ENCODE measurements at places on chromosomes 11 and 22.

- DNase-seq = no peak
Observed at GRCh38 chr11:131980888-131981668, 610.7 kb downstream of the NTM start.

DNA sequence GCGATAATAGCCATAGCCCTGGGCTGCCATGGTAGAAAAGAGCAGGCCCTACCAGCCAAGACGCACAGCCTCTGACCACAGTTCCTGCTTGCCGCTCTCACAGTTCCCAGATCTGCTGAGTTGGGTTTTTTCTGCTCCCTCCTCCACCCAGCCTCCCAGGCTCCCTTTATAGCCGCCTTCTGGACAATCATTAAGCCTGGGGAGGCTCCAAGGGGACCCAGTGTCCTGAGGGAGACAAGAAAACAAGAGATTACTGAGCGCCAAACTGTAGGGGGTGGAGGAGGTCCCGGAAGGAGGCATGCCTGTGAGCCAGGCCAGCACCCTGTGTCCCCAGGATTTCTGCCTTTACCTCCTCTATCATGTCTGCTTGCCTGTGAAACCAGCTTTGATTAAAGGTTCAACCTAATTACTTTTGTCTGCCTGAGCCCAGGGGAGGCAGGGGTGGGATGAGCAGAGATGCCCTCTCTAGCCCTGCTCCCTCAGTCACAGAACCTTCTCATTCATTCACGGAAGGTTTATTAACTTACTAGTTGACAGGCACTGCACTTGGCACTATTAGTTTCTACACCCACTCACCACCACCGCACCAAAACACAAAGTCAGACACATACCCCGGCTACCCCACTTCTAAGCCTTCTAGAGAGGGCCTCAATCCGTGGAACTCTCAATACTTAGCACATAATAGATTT, 1.2 kb downstream of the SLC37A4 start:
- no peak for DNase-seq

DNA sequence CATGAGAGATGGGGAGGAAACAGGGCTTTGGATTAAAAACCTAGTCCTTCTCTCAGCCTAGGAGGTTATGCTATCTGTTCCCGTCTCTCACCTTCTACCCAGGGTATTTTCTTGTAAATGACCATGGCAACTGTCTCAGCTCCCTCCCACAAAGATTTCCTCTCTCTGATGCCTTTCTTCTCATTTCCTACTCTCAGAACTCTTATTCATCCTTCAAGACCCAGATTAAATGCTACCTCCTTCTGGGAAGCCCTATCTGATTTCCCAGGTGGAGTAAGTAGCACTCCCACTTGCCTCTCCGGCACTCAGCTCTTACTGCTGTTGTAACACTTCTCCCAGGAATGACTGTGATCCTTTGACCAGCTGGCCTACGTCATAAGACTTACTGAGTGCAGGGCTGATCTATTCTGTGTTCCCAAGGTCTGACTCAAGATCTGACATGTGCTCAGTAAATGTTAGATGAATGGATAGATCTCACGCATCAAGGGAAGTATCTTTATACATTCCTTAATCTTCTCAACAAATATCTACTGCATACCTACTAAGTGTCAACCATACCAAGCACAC, 175.0 kb downstream of the TENM4 start:
- DNase-seq = no peak

DNA sequence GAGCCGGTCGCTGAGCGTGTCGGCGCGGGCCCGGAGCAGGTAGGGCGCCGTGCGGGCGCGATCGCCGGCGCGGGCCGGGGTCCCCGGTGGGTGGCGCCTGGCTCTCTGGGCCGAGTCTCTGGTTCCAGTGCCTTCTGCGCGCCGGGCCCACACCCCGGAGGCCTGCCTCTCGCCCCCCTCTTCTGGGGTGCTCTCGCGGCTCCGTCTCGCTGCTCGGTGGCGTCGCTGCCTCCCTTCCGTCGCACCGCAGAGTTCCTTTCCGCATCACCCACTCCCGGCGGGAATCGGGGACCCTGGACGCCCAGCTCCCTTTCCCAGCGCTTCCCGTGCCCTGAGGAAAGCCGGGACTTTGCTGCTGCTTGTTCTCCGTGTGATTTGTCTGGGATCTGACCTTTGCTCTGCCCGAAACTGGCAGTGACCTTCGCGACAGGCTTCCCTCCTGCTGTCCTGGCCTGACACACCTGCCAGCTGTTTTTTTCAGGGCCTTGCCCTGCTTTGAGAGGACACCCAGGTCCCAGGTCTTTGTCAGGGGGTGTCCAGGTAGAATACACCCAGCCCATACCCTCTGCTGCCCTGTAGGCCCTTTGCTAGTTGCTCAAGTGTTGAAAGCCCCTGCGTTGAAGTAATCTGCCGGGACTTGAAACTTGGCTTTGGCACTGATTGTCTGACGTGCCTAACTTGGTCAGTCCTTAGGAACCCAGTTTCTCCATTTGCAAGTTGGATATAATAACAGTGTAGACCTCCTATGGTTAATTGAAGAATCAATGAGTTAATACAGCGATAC, 711 bp downstream of the FDX1 start:
- peak; percentile 58 for DNase-seq

- DNase-seq = no peak
Observed at GRCh38 chr22:18035751-18036150, 11.4 kb upstream of the MICAL3 start.

DNA sequence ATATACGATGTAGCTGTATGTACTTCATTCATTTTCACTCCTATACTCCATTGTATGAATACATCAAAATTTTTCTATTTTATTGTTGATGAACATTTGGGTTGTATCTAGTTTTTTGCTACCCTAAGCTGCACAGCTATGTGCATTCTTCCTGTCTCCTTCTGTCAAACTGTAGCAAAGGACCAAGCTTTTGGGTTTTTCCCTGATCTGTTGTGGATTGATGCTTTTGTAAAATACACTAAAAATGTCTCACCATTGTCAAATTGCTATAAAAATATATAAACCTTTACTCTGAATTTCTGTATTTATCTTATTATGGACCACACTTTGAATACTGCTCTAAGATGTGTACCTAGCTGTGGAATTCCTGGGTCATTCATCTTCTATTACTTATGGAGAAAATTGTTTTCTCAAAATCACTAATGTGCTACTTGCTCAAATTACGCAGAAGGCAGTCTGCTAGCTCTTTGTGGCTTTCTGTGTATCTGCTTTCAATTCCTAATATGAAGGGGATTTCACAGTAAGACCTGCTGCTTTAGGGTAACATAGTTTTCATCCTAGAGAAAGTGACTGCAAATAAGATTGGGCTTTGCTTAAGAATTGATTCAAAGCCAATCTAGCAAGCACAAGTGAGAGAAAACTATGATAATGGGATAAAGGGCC, 123.4 kb downstream of the CYP2R1 start:
- DNase-seq = no peak

DNA sequence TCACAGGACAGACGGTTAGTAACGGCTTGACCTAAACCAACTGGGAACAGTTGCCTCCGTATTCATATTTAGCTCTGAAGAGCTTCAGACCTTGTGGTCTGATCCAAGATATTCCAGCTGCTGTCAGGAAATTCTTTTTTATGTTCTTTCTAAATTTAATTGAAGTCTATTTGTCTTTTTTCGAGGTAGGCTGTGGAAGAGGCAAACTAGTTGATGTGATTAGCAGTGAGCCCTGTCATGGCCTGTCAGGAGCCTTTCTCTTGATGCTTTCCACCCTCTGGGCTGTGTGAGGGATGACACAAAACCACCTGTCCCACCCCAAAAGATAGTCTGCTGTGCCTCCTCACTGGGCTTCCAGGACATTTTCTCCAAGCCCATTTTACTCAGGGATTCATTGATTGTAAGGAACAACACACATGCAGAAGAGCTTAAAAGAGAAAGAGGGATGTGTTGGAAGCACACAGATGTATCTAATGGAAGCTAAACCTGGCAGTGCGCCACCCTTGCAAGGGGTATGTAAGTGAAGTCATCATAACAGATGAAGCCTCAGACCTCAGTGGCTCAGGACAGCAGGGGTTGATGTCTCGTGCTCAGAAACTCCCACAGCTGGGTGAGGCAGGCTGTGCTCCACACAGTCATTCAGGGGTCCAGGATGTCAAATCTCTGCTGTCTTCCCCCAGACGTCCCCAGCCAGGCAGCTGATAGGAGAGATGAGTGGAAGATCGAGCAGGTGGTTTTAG, 170.0 kb downstream of the NCAM1 start:
- DNase-seq = no peak

DNA sequence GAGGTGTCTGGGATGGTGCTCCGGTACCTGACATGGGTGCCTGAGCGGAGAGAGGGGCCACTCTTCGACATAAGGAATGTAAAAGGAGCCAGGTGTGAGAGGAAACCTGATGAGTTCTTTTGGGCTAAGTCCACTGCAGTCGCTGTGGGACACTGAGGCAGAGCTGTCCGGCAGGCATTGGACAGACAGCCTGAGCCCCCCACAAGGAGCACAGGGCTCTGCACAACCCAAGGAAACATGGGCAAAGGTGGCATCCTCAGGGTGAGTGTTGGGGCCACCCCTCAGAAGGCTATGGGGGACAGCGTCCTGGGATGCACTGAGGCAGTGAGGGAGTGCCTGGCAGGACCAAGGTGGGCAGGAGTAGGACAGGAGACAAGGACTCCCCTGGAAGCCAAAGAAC, 57.7 kb upstream of the EMID1 start:
- DNase-seq = no peak

- no peak for DNase-seq
Observed at GRCh38 chr22:48242461-48242864, 1480.0 kb downstream of the TBC1D22A start.

GRCh38 chr11:35619116-35619854, 1.0 kb downstream of the FJX1 start:
- DNase-seq = peak; percentile 57

GRCh38 chr22:44407987-44408828, 89.8 kb downstream of the RTL6 start:
- no peak for DNase-seq

DNA sequence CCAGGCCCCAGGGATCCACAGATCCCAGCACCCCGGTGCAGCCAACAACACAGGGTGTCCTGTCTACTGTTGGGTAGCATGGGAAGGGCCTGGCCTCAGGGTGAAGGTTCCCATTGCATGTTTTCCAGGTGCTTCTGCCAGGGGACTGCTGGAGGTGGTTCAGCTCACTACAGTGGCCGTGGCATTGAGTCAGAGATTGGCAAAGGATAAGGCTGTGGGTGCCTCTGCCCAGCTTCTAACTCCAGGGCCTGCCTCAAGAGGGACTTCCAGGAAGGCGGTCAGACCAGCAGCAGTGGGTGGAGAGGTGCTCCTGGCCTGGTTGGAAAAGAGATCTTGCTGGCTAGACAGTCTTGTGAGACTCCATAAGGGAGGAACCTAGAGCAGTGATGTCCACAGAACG, 20.9 kb downstream of the CSNK1E start:
- DNase-seq = no peak

Measured in NCI-H1092 treated with DMSO at 0.1 percent for 48 hours (cell line).